A549 (cell line): ENCODE measurements at places on chromosomes 16 and 17.
A peak's percentile ranks its signal among the peaks of the same experiment; 100 is the strongest.

DNA sequence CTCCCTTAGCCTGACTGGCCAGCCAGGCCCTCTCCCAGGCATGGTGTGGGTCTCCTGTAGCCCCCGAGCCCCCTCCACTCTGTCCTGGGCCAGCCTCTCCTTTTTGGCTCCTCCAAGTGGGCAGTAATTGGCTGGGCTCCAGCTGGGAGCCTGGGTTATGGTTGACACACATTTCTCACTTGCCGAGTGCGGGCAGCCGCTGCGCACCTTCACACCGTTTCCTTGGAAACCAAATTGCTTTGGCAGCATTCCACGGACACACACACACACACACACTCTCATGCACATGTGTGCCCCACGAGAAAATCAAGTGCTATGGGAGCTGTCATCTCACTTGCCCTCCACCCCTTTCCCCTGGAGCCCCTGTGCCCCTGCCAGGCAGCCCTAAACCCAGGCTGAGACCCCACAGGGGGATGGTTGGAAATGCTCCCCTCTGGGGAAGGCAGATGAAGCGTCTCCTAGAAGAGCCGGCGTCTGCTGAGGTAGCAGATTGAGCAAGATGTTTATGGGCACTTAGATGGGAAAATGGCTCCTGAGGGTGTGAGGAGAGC, 402.7 kb upstream of the TNRC6C start:
- no peak for DNase-seq

DNA sequence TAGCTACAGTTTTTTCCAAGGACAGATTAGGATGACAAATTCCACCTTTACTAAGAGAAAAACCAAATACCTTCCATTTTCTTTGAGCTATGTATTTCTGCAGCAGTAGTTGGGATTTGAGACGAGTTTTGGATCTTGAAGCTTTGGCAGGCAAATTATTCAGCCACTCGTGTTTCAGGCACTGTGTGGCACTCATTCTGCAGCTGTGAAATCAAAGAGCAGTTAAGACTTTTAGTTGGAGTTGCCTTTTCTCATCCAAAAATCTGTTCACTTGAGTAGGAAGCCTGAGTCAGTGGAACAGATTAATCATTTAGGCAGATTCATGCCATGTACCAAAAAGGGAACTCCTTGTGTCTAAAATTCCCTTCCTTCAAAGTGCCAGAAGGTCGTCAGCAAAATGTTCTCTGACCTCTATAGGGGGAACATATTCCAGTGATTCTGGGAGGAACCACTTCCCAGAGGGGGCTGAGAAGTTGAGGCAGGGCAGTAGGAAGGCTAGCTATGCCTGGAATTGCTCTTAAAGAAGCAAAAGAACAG, 20.1 kb downstream of the ORC6 start:
- no peak for DNase-seq

DNA sequence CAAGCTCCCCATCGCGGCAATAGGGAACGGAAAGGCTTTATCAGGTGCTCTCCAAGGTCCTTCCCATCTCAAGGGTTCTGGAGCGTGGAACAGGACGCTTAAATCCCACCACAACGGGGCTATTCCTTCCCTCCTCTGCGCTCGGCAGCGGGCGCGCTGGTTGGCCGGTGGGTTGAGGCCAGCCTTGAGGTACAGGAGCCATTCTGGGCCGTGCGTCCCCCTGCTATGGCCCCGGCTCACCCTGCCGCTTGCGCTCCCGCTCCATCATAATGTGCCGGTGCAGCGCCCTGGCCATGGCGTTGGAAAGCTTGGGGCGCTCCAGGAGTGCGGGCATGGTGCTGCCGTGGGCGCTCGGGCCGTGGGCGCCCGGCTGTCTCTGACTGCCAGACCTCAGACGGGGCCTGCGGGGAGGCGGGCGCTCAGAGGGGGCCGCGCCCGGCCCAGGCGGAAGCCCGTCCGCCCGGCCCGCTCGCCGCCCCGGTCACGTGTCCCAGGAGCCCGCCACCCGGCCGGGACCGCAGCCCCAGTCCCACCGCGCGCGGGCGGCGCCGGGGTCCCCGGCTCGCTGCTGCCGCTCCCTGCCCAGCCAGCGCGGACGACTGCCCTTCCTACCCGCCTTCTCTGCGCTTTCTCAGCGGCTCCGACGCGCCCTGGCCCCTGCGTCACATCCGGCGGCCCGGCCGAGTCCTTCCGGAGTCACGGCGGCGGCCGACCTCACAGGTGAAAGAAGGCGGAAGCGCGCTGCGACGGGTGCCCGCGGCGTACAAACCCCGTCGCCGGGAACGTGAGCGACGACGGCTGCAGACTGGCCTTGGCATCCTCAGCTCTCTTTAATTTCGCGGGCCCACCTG, at the start of gene GPS2:
Gene GPS2 (minus strand): TSS at position 642 of the 851 bp plus-strand sequence. CDS start 308 bp downstream, at position 334.
- peak; percentile 95 for DNase-seq

GRCh38 chr17:34930283-34930682, 31.0 kb downstream of the CCT6B start:
- no peak for DNase-seq

DNA sequence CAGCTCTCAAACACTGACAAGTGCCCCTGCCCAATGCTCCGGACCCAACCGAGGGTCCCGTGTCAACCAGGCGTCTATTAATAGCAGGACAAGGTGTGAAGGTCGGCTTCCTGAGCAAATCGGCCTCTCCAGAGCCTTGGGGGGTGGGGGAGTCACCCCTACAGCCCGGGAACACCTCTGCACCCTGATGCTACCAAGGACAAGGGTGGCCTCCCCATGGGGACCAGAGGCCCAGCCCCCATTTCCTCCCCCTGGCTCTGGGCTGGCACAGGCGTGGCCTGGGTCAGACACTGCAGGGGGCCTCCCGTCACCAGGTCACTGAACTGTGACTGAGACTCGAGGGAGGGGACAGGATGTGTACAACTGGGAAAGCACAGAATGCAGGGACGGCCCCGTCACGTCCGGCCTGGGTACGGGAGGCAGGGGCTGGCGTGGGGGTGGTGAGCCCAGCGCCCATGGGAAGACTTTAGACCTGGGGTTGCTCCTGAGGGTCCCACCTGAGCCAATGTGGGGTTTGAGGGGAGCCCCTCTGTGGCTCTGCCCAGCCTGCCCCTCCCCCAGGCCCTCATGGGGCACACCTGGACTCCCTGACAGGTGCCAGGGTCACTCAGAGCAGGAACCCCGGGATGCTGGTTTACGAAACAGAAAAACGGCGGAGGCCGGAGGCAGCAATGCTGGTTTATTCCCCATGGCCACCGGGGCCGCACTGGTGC, 579 bp upstream of the CYBA start:
- peak; percentile 48 for DNase-seq

GRCh38 chr17:78263063-78263735, 31.8 kb downstream of the TMEM235 start:
- DNase-seq: no peak

DNA sequence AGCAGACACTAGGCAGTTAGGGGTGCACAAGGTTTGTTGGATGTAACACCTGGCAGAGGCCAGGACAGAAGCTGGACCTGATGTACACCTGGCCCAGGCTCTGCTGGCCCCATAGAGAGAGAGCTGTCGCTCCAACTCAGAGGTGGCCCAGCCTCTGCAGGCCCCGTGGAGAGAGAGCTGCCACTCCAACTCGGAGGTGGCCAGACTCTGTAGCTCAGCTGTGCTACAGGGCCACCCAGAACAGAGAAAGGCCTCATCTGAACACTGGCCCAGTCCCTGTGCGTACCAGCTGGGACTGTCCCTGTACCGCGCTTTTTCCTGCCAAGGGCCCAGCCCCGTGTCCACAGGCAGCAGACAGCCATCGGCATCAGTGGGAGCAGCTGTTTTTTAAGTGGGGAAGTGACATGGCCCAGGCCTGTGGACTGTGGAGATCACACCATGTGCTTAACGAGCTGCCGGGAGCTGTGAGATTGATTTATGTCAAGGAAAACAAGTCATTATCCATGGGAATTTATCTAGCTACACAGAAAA, 176.4 kb upstream of the CHMP6 start:
- no peak for DNase-seq

DNA sequence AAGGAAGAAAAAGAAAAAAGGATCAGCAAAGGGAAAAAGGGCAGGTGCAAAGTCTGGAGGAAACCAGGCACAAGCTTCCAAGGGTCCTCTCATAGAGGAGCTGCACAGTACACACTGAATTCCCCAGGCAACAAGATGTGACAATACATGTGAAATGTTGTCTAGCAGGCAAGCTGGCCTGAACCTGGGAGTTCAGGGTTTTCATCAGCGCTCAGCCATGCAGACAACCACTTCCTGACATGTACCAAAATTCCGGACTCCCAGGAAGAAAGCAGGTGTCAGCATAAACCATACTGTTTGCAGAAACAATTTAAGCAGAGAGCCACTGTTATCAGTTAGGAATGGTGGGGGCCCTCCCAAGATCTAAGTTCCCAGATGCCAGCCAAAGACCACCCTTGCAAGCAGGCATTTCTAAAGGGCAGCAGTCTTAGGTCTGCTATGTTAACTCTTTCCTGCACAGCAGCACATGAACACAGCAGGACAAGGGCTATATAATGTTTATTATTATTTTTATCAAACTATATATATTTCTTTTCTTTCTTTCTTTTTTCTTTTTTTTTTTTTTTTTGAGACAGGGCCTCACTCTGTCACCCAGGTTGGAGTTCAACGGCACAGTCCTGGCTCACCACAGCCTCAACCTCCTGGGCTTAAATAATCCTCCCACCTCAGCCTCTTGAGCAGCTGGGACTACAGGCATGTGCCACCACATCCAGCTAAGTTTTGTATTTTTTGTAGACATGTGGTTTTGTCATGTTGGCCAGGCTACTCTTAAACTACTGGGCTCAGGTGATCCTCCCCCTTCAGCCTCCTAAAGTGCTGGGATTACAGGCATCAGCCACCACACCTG, 10.1 kb downstream of the TK2 start:
- DNase-seq: no peak

DNA sequence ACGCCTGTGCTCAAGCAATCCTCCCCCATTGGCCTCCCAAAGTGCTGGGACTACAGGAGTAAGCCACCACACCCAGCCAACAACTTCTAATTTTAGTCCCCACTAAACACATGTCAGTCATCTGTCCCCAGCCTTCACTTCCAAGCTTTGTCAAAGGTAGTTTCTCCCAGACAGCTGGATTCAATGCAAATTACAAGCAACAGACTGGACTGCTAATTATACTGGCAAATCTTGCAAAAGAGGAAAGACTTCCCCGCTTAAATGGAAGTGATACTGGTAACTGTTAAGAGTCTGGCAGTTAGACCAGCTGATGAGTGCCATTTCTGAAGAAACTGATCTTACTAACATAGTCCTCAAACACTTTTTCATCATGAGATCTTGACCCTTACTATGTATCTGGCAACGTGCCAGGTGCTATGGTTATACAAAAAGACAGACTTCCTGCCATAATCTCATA, 8.2 kb upstream of the GGA2 start:
- no peak for DNase-seq

- no peak for DNase-seq
Observed at GRCh38 chr16:59048876-59049275, 314.8 kb upstream of the GOT2 start.

DNA sequence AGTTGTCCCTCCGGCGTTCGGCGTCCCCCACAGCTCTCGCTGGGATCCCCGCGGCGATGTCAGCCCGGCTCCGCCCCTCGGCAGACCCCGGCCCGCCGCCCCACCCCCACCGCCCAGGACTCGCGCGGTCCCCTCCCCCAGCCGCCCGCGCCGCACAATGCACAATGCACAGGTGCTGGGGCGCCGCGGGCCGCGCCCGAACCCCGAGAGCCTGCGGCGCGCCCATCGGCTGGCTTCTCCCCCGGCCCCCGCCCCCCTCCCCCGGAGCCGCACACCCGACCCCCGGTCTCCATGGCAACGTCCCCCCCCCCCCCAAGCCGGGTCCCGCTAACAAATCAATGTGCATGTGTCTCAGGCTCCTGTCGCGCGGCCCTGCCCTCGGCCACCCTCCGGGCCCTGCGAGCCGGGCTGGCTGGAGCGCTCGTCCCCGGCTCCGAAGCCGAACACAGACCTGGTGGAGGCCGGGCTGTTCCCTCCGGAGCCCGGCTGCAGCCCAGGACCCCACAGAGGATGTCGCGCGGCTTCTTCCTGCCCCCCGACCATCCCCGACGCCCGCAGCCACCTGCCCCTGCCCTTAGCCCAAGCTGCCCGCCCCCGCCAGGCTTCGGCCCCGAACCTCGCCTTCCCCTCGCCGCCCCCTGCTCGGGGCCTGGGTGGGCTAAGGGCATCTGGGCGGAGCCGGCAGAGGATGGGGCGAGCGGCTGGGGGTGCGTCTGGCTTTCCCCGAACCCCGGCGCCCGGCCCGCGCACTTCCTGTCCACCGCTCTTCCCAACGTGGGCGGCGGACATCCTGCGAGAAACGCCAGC, 818 bp upstream of the CBX8 start:
- DNase-seq: peak; percentile 56

- no peak for DNase-seq
Observed at GRCh38 chr16:1828645-1829410, 1.8 kb downstream of the FAHD1 start.

GRCh38 chr17:41812381-41813151, at the start of gene FKBP10:
Gene FKBP10 (plus strand): TSS chr17:41813004. CDS start chr17:41813035, 31 bp downstream.
- peak; percentile 88 for DNase-seq

GRCh38 chr16:28935346-28935745, 3.6 kb downstream of the CD19 start:
- DNase-seq: no peak

DNA sequence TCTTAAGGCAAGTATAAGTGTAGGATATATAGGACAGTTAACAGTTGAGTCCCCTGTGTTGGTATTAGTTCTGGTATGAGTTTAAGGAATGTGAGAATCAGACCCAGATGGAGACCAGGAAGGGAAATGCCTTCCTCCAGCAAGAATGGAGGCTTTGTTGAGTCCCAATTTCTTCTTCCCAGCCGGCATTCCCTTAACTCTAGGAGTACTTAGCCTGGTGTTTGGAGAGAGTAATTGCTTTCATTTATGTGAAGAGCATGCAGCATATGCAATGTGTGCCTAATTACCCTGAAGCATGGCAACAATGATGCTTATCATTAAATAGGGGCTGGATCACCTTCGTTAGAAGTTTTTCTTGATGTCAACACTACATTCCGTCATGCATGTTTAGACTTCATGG, 225.9 kb upstream of the XYLT1 start:
- DNase-seq: no peak

- DNase-seq: no peak
Observed at GRCh38 chr16:12436201-12436657, 367.5 kb downstream of the CPPED1 start.

DNA sequence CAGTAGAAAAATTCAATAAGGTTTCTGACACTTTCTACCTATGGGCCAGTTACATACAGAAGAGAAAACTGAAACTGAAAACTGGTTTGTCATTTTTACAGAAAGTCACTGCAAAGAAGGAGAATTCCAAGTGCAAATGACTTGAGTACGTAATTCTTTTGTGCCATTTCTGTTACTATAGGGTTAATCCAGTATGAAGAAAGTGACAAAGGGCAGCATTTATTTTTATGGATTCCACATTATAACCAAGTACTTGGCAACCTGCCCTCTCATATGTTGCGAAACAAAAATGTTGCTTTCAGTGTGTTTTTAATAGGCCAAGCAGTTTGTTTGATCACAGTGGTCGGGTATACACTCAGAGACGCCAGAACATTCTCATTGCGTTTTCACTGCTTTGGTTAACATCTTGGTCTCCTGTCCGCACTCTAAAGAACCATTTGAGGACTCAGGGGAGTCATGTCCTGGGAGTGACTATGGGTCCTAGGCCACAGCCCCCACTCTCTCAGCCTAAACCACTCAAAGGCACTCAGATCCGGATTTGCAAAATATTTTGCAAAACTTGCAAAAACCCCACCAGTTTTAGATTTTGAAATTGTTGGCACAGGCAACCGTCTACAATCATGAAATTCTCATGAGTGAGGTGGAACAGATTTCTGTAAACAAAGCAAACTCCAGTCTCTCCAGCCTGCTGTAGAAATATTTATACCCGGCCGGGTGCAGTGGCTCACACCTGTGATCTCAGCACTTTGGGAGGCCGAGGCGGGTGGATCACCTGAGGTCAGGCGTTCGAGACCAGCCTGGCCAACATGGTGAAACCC, 15.4 kb upstream of the HELZ start:
- DNase-seq: peak; percentile 48

- no peak for DNase-seq
Observed at GRCh38 chr17:12067485-12067884, 46.8 kb downstream of the MAP2K4 start.
